ENCODE measurements at places on chromosomes 16 and 17.

DNA sequence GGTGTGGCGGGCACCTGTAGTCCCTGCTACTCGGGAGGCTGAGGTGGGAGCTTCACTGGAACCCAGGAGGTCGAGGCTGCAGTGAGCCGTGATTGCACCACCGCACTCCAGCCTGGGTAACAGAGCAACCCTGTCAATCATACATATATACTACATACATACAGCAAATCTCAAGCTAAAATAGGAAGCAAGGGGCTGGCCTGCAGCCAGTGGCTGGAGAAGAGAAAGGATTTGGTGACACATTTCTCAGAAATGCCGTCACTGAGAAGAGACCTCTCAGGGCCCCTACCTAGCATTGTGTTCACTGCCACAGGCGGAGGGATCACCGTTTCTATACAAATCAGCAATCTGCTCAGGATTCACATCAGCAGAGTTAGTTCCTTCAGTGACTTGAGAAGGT is 16.9 kb downstream of the NARF start:
- no peak for DNase-seq

DNA sequence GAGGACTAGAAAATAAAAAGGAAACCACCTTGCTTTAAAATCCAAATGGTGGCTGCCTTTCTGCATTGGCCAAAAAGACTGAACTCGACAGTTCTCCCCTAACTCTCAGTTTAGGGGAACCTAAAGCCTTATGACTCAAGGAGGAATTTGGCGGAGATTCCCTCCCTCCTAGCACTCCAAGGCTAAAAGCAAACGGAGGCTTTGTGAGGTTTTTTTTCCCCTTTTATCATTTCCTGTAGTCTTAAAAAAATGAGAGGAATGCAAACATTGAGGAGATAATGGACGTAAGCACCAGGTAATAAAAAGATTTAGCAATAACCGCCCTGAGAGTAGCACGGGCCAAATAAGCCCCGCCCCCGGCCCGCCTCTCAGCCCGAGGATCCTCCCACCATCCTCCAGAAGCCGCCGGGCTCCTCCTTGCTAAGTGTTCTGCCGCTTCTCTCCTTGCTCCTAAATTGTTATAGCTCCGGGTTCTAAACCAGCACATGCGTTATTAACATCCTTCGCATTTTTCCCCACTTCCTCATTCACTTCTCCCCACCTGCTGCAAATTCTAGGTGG is 5.8 kb upstream of the KIFC3 start:
- DNase-seq, result peak; percentile 74

DNA sequence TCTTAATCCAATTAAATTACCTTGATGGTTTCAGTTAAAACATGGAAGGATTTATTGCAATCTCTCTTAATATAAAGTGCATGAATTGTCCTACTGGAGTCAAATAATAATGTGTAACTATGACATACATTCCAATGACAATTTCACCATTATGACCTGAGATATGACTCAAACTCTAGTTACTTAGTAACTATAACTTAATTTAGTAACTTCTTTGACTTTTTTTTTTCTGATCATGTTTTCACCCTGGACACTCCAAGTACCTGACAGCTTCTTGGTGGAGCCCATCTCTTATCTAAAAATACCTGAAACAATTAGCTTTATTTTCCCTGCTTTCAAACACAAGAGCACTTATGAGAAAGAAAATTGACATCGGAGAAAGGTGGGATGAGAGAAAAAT is 123.7 kb downstream of the STX8 start:
- DNase-seq, result no peak

GRCh38 chr16:7318686-7319085 is 14.0 kb upstream of the RBFOX1 start:
- no peak for DNase-seq

- DNase-seq, result no peak
Observed at GRCh38 chr16:69440250-69440649, 15.8 kb downstream of the CYB5B start.

DNA sequence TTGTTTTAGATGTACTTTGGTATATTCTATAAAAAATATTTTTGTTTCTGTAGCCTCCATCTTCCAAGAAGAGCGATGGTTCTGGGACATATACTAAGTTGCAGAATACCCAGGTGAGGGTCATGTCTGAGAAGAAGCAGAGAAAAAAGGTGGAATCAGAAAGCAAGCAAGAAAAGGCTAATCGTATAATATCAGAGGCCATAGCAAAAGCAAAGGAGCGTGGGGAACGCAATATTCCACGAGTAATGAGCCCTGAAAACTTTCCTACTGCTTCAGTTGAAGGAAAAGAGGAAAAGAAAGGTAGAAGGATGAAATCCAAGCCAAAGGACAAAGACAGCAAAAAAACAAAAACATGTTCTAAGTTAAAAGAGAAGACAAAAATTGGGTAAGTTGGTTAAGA is 154.6 kb downstream of the CHD9 start:
- DNase-seq, result no peak

- DNase-seq, result no peak
Observed at GRCh38 chr16:19188406-19188805, 20.4 kb downstream of the SYT17 start.

GRCh38 chr16:68760671-68761275 is 23.7 kb downstream of the CDH1 start:
- DNase-seq, result peak; percentile 77

- no peak for DNase-seq
Observed at GRCh38 chr17:78532922-78533640, 44.1 kb downstream of the DNAH17 start.

DNA sequence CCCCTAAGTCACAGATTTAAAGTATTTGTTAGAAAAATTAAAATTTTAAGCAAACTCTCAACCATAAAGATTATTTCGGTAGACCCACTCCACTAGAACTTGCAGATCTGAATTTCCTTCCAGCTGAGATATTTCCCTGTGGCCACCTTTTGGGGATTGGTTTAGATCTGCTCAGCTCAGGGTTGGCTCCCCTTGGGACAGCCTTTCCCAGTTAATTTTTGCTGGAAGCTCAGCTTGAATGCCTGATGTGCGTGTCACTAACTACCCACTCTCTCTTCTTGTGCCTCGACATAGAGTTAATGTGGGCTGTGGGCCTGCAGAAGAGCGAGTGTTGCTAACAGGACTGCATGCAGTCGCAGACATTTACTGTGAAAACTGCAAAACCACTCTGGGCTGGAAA is 57.6 kb downstream of the YPEL2 start:
- DNase-seq, result no peak

DNA sequence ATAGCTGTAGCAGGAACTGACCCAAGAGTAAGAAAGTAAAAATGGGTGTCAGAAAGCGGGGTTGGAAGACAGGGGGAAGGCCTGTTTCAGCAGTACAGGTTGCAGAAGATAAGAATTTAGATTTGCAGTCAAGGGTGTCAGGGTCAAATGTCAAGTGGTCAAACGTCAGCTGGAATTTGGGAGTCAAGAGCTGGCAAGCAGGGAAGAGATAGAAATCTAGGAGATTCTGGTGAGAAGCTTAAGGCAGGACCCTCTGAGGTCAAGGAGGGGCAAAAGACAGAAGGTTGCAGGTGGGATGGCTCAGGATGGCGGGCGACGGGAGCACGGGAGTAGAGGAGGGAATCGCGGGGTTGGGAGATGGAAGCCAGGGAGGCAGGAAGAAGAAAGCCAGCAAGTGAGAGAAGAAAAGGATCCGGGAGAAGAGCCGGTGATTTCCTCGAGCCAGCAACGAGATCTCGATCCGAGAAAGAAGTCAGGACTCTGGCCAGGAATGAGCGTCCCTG is 335 bp downstream of the SLC25A35 start:
- DNase-seq, result no peak

DNA sequence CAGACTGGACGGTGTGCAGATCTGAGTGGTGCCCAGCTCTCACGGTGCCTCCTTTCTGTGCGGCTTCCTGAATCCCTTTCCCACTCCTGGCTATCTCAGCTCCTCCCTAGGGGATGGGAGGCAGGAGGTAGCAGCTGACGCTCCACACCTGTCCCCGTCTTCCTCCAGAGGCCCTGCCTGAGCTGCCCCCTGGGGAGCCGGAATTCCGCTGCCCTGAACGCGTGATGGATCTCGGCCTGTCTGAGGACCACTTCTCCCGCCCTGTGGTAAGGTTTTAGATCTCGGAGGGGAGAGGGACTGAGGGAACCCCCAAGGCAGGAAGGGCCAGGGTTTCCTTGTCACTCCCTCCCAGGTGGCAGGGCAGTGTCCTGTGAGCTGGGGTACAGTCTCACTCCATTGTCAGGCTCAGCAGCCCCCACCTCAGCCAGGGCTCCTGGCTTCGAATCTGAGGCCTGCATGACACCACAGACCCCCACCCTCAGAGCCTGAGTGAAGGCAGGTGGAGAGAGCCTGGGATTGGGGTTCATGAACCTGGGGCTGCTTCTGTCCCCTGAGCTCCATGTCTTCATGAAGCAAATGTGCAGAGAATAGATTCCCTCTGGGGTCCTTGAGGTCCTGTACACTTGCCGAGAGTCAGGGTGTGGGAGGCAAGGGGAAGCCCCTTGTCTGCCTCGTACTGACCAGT is 6.6 kb downstream of the DEF8 start:
- no peak for DNase-seq

DNA sequence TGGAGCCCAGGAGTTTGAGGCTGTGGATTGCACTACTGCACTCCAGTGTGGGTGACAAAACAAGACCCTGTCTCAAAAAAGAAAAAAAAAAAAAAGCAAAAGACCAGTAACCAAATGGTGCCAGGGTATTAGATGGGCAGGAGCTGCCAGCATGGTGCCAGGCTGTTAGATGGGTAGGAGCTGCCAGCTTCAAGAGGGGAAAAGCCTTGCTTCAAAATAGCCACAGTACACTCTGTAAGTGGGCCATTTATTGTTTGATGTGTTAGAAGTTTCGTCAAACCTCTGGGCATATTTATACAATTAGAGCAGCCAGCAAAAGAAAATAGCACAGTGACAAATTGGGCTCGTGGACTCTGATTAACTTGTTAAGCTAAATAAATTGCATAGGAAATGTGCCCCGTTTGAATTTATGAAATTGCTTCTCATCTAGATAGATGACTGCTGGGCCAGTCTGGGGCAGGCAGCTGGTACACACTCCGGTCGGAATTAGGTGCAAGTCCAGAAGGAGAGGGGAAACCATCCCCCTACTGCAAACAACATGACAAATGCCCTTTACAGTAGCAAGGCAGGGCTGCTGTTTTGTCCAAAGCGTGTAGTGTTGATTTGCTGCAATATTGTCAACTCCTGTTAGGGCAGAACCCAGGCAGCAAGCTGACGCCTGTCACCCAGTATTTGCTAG is 126.3 kb upstream of the IRX3 start:
- DNase-seq, result no peak

- no peak for DNase-seq
Observed at GRCh38 chr16:89376812-89377452, 113.4 kb downstream of the ANKRD11 start.

GRCh38 chr16:4327386-4328045 is 11.6 kb downstream of the GLIS2 start:
- DNase-seq, result no peak

GRCh38 chr17:19387921-19388521 is 1.0 kb upstream of the MFAP4 start:
- DNase-seq, result no peak

DNA sequence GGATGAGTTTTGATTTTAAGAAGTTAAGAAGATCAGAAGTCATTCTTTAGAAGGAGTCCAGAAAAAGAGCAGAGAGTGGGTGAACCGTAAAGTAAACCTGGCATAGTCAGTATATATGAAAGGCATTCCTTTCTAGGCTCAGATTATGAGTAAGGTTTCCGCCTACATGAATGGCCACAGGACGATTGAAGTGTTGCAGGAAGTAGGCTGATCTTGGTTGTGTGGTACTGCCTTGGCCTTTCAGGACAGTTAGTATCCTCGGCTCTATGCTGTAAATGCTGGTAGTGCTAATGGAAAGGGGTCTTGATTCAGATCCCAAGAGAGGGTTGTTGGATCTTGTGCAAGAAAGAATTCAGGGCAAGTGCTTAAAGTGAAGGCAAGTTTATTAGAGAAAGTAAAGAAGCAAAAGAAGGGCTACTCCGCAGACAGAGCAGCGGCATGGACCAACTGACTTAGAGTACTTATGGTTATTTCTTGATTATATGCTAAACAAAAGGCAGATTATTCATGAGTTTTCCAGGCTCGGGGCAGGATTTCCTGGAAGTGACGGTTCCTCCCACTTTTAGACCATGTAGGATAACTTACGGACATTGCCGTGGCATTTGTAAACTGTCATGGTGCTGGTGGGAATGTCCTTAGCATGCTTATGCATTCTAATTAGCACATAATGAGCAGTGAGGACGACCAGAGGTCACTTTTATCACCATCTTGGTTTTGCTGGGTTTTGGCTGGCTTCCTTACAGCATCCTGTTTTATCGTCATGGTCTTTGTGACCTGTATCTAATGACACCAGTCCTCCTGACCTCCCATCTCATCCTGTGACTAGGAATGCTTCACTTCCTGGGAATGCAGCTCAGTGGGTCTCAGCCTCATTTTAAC is 164.8 kb downstream of the SNX29 start:
- DNase-seq, result no peak

GRCh38 chr17:78325076-78325687 is 34.7 kb downstream of the SOCS3 start:
- DNase-seq, result no peak

- DNase-seq, result no peak
Observed at GRCh38 chr16:48833461-48833860, 223.5 kb upstream of the N4BP1 start.

DNA sequence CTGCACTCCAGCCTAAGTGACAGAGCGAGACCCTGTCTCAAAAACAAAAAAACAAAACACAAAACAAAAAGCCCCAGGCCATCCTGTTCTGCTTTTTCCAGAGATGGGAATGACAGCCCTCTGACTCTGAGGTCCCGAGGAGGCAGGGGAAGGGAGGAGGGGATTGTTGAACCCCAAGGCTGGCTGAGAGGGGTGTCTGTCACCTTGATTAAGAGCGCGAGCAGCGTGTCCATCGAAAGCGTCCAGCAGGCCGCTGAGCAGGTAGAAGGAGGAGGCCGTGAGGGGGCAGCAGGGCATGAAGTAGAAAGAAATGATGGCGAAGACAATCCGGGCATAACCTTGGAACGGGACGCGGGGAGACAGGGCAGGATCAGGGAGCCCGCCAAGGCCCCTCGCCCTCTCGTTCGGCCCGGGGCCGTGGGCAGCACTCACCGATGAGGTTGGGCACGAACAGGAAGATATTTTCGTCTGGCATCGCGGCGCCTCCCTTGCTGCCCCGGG is 593 bp downstream of the CDIPT start:
- DNase-seq, result peak; percentile 18

DNA sequence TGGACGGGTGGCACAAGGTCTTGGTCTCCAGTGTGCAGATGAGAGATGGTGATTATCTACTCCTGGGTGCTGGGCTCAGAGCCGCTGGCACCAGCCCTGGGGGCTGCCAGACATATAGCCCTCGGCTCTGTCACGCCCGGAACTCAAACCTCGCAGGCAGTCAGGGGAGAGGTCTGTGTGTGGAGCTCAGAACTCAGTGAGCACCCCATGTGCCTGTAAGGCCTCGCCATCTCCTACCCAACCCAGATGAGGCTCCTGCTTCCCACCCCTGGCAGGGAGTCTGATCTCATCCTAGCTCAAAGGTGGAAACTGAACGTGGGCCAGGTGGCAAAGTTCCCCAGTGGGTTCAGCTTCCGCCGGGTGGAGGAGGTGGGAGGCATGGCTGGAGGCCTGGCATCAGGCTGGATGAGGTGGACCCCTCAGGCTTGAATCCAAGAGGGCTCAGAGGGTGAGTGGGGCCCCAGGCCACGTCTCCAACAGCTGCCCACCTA is 22.6 kb upstream of the NPTX1 start:
- no peak for DNase-seq
